Jurkat, Clone E6-1 (cell line): ENCODE measurements at places on chromosomes 11 and 22.

- DNase-seq = peak; percentile 11
Measured at GRCh38 chr11:62461740-62462507, 43.1 kb downstream of the SCGB1A1 start.

DNA sequence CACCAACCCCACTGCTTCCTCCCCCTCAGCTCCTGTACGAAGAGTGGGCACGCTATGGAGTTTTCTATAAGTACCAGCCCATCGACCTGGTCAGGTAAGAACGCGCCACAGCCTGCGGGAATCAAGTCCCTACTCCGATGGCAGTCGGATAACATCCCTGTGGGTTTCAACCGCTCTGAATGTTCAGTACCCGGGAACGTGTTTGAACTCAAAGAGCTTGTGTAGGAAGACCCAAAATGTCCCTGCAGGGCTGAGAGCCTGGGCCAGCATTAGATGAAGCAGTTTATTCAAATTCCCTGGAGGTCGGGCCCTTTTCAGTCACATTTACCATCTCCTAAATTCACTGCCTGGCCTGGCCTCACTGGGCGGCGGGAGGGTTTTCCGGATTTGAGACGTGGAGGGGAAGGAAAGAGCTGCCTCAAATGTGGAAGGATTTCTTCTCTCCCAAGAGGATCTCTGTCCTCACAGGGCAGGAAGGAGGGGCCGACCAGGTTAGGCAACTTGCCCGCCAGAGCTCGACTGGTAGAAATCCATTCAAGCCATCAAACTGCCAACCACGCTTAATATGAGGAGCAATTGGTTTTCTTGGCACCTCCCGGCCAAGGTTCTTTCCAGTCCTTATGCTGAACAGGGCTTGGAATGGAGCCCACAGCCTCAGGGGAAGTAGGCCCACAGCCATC is 46.3 kb downstream of the ANO1 start:
- DNase-seq = no peak

DNA sequence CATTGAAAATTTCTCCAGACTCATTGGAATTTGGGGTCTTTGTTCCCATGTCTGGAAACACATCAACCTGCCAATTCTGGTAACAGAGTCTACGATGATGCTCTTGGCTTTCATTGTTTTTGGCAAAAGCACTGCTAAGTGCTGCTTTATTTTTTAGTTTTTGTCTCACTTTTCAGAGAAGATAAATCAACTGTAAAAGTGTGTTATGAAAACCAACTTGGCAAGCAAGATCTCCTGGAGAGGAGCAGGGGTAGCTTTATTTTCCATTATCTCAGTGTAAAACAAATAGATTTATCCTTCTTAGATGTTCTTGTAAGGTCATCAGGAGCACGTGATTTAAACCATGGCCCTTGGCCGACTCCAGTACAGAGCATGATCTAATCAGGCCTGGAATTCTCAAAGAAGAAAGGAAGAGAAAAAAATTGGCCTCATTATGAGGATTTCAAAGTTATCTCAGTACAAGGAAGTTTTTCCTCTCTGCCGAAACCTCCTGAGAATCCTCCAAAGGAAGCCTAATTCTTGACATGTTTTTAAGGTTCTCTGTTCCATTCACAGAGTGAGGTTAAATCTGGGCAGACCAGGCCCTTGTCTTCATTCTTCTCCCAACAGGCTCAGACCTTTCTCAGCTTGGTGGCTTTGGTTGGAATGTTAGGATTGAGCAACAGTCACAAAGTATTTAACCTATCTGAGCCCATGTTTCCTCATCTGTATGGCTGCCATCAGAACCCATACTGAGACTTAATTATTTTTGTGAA is 16.4 kb upstream of the PAMR1 start:
- no peak for DNase-seq

GRCh38 chr22:22968366-22968765 is 80.8 kb downstream of the IGLL5 start:
- no peak for DNase-seq

DNA sequence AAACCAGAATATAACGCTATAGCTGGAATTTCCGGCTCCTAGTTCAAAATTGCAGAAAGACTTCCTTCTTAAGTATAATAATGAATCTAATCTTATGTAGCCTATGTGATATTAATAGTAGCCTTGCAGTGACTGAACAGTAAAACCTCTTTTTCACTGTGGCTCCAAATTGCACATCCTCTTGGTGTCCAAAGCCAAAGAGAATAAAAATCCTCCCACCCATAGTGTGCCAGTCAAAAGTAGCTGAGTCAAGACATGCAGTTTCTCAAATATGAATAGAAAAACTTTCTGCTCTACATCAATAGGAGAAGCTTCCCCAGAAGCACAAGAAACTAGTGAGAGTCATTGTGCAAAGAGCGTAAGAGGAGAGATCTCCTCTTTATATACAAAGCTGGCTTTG is 76.0 kb upstream of the PICALM start:
- DNase-seq = no peak

DNA sequence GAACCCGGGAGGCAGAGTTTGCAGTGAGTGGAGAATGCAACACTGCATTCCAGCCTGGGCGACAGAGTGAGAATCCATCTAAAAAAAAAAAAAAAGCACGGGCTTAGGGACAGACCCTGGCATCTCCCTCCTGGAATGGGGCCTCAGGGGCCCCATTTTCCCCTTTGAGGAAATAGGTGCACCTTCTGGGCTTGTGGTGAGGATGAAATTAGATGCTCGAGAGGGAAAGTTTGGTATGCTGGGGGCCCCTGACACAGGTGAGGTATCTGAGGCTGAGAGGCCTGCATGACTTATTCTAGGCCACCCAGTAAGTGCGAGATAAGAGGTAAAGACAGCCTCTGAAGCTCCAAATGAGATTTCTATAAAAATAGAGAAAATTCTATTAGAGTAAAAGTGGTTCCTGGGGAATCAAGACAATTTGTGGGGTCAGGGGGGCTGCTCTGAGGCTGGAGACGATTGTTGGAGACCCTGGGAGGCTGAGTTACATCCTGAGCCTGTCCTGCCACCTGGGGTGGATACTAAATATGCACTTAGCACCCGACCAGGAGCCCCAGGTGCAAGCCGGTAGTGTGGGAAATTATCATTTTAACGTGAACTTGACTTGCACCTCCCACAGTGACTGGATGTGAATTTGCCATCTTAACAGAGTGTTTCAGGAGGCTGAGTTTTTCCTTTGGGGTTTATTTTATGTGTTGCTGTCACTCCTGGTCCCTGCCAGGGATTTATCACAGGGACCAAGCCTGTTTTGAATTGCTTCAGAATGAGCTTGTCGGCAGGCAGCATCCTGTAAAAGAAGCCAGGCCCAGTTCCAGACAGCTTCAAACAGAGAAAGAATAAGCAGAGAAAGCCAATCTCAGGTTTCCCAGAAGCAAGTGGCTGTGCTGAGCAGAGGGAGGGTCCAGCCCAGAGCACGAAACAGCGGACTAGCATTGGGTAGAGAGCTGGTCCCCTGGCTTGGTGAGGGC is 48.4 kb upstream of the TSKU start:
- no peak for DNase-seq

- DNase-seq = peak; percentile 98
Measured at GRCh38 chr11:18383388-18384156, 10.8 kb upstream of the LDHA start.

DNA sequence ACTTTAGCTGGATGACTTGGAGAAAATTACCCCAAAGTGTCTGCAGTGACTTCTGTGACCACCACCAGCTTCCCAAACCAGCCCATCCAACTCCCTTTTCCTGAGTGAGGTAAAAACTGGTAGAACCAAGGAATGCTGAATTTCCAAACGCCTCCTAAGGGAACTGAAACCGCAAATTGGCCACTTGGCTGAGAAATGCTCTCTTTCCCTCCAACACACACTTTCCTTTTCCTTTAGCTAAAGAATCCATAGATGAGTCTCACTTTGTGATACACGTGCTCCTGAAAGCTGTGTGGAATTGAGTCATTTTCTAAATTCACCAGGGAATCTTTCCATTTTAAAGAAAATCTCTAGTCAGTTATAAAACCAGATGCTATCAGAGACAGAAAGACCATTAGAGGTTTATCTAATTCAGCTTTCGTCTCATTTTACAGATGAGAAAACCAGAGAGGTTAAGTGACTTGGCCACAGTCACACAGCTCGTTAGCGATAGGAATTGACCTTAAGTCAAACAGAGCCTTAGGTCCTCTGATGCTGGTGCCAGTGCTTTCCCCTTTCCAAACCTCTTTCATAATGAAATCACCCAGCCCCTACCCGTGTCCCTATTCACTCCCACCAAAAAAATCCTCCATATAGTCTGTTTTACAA is 137.2 kb downstream of the COMMD9 start:
- no peak for DNase-seq

DNA sequence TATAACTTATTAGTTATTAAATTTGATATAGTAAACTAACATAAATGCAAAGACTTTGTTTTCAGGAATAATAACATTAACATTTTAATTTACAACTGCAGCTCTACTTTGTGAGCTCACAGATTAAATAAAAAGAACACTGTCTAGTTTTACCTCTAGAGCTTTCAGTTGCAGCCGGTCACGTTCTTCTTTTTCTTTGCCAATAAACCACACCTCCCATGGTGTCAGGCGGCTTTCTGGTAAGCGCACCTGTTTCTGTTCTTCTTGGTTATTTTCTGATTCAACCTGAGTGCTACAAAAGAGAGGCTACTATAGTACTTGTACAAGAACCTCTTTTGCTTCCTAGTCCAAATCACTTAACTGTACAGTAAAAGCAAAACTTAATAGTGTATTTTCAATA is 5.8 kb downstream of the CCDC34 start:
- no peak for DNase-seq
